ENCODE measurements at places on chromosomes 16 and 17.

DNA sequence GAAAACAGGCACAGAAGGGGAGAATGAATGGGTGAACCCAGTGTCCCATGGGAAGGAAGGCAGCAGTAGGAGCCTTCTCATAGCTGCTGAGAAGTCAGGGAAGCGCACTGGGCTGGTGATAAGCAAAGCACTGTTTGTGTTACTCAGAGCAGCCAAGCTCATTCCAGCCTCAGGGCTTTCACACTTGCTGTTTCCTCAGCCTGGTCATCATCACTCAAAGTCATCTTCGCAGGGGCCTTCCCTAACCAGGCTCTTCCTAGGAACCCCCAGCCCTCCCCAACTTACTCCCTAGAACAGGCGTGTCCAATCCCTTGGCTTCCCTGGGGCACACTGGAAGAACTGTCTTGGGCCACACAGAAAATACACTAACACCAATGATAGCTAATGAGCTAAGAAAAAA is 32.1 kb upstream of the LONP2 start:
- no peak for DNase-seq

DNA sequence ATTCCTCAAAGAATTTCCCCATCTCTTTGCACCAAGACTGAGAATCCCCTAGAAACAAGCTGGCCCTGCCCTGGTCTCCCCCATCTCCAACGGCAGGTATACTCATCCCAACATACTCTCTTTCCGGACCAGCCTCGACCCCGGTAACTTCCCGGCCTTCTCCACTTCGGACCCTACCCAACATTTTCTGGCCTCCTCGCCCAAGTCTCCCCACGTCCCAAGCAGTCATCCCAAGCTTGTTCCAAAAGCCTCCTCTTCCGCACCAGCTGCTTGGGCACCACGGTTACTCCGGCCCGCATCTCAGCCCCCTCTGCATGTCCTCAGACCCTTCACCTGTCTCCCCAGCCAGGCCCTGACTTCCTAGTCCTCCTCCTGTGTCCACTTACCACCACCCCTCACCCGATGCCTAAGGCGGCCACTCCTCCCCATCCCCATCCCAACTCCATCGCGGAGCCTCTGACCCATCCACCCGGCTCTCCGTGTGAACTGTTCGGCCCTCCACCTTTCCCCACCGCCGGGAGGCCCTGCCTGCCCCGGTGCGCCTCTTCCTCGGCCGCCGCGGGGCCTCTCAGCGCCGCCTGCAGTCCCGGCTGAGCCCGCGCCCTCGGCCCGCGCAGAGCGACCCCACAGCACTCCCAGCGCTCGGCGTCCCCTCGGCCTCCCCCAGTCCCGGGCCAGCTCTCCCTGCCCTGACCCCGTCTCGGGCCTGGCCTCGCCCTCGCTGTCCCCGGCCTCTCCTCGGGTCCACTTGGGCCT is 994 bp downstream of the PITPNA start:
- no peak for DNase-seq

GRCh38 chr17:61591930-61592329 is 911 bp upstream of the NACA2 start:
- DNase-seq, result no peak

- no peak for DNase-seq
Observed at GRCh38 chr17:19346351-19347255, 15.9 kb downstream of the B9D1 start.

DNA sequence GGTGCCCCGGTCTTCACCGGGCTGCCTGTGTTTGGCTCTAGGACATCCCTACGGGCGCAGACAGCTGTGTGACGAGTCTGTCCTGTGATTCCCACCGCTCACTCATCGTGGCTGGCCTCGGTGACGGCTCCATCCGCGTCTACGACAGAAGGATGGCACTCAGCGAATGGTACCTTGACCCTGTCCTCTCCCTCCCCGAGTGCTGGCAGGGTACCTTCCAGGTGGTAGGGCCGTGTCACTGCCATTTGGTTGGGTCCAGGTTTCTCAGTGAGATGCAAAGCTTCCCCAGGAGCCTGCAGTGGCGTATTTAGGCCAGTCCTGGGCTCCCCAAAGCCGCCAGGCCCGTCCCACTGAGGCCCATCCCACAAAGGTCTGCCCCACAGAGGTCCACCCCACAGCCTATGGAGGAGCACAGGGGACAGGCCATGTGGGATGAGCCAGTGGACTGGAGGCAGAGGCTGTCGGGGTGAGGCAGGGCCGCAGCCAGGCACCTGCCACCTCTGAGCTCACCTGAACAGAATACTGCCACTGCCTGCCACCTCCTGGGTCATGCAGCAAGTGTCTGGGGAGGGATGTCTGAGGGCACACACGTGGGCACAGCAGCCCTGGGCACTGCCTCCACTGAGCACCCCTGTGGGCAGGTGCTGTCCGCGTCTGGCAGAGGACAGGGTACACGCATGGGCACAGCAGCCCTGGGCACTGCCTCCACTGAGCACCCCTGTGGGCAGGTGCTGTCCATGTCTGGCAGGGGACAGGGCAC is 31.4 kb upstream of the CHMP6 start:
- DNase-seq, result no peak

DNA sequence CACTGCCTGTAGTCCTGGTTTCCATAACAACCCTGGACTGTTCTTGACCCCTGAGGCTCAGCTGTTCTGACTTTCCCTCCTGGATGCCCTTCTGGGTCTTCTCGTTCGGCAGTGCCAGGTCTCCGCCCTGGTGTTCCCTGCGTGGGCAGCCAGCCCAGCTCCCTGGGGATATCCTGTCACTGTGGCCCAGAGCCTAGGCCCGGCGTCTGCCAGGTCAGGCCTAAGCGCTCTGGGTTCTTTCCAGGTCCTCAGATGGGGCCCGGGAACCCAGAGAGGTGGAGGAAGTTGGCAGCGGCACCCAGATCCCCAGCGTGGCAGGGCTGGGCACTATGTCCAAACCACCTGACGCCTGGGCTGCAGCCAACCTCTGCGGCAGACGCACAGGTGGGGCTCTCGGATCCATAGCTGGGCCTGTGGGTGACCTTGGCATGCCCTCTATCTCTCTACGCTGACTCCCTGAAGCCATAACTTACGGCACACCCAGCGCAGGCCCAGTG is 12.5 kb upstream of the ATP2A3 start:
- no peak for DNase-seq

- DNase-seq, result no peak
Observed at GRCh38 chr17:31517524-31517923, 126.0 kb downstream of the RAB11FIP4 start.

GRCh38 chr17:27566671-27567562 is 64.1 kb upstream of the LGALS9 start:
- DNase-seq, result peak; percentile 29

- DNase-seq, result no peak
Observed at GRCh38 chr16:65106757-65107156, 15.1 kb downstream of the CDH11 start.

DNA sequence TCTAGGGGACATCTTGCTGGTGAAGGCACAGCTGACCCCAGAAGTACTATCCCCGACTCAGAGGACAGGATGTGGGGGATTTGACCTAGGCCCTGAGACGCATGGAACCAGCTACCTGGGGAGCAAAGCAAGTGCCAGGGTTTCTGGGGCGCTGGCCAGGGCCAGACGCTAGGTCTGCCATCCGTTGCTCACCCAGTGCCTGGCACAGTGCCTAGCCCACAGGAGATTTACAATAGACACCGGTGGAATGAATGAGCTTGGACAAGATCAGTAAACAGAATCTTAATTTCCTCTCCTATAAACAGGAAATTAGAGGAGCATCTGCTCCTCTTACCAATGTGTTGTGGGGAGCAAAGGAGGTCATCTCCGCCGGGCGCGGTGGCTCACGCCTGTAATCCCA is 5.0 kb downstream of the RPRML start:
- no peak for DNase-seq

- DNase-seq, result no peak
Observed at GRCh38 chr17:80953471-80954315, 37.9 kb upstream of the CHMP6 start.

DNA sequence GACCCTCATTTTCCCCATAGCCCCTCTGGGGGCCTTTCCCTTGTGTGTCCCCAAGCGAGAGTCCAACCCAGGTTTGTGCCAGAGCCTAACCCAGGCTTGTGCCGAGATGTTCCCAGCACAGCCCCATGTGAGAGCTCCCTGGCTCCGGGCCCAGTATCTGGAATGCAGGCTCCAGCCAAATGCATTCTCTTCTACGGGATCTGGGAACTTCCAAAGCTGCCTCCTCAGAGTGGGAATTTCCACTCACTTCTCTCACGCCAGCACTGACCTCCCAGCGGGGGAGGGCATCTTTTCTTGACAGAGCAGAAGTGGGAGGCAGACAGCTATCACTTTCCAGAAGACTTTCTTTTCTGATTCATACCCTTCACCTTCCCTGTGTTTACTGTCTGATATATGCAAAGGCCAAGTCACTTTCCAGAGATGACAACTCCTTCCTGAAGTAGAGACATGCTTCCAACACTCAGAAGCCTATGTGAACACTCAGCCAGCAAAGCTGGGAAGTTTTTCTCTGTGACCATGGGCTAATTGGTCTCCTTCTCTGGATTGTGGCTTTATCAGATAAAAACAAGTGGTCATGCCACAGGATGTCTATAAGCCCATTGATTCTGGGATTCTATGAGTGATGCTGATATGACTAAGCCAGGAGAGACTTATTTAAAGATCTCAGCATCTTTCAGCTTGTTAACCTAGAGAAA is 2.5 kb upstream of the CCL2 start:
- no peak for DNase-seq

DNA sequence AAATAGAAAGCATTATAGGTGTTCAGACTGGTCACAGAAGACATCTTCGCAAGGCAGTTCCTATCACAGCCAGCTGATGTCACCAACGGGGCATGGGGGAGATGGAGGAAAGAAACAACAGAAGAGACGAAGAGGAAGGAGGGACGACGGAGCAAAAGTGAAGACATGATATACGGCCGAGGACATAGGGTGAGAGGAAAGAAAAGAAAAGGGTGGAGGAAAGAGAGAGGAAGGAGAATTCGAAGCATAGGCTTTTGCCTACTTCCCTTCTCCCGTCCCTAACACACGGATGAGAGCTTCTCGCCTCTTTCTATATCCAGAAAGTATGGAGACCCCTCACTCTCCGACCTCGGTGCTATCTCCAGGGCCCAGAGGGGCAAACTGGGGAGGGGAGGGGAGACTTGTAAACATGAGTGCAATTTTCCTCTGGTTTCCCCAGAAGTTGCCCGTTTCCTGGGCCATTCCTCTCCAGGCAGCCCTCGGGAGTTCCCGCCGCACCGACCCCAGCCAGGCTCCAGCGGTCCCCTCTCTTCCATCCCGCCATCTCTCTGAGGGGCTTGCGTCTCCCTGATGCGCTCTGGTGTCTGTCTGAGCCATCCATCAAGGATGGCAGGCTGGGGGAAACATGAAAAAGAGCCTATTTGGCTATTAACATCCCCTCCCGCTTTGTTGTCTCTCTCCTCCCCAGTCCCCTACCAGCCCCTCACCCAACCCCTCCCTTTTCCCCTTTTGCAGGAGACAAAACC is 26.0 kb downstream of the COPZ2 start:
- peak; percentile 94 for DNase-seq

GRCh38 chr16:68257906-68258800 is 6.2 kb upstream of the SLC7A6 start:
- DNase-seq, result peak; percentile 35

GRCh38 chr17:27400991-27401390 is 55.3 kb upstream of the KSR1 start:
- no peak for DNase-seq

DNA sequence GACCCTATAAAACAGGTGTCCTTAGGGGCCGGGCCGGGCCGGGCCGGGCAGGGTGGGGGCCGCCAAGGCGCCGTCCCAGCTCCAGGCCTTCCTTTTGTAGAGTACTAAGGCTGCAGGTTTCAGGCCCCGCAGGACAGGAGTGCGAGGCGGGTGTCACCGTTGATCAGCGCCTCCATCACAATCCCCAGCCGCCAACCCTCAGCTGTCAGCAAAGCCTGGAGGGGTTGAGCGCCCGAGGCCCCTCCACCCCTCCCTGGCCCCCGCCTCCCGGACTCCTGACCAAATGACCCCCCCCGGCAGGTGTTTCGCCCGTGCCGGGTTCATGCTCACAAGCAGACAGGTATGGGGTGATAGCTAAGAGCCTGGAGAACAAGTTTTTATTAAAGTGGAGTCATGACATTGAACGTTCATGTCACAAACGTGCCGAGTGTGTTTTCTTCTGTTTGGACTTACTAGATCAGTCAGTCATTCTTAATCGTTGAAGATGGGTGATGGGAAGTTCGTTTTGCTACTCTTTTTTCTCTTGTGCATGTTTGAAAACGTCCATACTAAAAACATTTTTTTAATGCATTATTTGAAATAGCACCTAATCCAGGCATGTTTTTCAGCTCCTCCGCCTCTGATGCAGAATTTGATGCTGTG is 534 bp downstream of the ARL2BP start:
- DNase-seq, result peak; percentile 37

Data from NCI-H510A treated with DMSO at 0.1 percent for 48 hours (cell line).